ENCODE measurements at places on chromosomes 2 and 18.

DNA sequence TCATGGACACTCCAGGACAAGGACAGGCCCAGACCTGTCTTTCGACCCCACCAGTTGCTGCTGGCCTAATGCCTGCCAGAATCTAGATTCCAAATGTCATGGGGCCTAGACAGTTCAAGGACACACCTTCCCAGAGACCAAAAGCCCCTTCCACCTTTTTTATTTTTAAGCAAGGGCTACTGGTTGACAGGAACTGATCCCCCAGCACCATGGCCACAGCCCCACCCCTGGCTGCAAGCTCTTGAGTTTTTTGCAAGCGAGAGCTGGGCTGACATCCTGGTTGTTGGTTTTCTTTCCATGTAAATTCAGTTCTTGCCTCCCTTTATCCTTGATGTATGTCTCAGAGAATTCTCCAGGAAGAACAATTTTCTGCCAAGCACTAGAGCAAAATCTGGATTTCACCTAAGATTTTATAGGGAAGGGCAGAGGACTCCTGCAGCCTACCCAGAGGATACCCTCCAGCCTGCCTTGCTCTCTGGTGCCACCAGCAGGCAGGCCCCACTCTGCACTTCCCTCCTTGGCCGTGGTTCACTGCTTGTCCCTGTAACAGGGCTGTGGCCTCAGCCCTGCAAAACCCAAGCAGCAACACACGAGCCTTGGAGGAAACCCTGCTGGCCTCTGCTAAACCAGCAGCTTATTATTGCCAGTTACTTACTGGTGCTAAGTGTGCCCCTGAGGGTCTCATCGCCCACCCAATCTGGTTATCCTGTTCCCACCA lies 97.7 kb downstream of the TWIST2 start:
- peak; percentile 6 for DNase-seq

DNA sequence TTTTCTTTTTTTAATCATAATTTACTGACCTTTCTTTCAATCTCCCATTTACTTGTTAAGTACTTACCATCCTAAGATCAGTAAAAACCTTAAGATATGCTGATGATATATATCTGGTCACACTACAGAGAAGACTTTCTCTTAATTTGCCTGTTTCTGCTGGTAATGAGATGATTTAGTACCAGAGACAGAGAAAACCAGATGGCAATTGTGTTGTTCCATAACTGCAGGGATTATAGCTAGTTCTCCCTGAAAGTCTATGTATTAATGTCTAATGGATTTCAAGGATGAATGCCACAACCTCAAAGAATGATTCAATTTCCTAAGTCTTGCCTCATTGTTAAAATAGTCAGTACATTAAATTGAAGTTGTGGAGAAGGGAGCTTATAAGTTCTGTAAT lies 40.3 kb downstream of the SNTG2 start:
- no peak for DNase-seq

- DNase-seq: no peak
Observed at GRCh38 chr18:58674863-58675472, 3.7 kb downstream of the MALT1 start.

DNA sequence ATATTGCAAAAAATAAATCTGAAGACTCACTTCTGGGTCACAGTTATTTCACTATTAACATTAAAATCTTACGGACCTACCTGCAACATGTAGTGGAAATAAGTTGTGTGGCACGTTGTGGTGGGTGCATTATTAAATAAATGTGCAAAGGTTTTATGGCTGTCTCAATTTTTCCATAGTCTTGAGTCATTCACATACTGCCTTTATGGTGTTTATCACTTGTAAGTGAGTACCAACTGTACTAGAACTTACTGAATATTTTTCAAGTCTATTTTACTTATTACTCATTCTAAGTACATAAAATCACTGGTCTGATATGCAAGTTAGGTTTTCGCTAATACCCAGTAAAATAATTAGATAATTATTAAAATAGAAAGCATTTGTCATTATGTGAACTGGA lies 47.6 kb upstream of the SLC30A6 start:
- no peak for DNase-seq

GRCh38 chr18:58186258-58186948 lies 142.4 kb downstream of the NEDD4L start:
- no peak for DNase-seq

DNA sequence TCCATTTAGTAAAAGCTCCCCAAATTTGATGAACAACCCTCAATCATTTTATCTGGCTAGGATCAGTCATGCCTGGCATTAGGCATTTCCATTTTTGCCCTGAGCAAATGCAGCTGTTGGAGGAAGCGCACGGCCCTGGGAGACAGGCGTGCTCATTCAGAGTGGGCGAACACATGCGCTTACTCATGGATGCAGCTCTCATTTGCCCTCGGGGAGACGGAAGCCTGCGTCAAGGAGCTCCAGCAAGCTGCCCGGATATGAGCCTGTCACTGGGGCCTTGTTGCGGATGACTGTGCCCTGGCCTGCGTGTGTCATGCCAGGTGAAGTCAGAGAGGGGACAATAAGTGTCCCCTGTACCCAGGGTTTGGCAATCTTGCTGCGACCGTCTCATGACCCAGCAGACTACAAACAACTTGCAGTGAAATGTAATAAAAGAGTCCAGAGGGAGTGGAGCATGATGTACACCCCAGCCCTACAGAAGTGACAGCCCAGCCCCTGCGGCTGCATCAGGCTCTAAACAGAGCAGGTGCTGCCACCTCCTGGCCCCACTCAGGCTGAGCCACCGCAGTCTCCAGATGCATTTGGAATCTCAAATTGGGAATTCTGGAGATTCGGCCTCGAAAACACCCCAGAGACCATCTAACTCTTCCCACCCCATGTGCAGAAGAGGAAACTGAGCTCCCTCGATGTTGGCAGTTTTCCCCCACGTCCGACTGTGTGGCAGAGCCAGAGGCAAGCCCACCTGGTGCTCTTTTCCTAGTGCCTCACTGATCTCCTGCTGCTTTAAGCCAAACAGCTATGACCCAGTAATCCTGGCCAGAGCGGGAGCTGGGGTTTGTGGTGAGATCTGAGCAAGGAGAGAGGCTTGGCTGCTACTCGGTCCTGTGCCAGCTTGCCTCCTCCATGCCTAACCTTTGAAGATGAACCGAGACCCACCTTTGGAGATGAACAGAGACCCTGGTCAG lies 105.0 kb upstream of the ALK start:
- no peak for DNase-seq

DNA sequence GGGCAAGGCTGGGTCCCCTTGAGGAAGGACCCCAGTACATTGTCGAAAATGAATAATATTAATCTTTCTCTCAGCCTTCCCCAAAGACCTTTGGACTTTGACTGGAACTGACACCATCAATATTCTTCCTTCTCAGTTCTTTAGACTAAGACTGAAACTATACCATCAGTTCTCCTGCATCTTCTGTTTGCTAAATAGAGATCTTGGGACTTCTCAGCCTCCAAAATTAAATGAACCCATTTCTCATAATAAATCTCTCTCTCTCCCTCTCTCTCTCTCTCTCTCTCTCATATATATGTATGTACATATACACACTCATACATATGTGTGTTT lies 39.7 kb upstream of the VRK2 start:
- no peak for DNase-seq

DNA sequence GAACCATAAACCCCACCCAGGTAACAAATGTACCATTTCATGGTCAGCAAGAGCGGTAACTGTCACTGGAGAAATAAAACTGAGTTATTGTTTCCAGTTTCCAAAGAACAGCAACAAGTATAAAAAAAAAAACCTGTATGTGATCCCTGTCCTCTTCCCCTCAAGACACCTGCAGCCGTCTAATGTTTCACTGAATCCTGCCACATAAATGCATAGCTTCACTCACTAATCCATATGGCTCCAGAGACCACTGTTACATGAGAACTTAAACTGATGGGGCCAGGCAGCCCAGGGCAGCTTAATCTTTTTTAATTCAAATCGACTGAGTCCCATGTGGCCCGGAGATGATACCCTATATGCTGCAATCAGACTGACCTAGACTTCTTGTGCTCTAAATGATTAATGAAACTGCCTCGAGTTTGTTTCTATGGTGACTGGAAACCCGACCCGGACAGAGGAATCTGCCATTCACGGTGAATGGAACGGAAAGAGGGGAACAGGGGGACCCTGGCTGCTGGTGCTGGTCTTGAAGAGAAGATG lies 60.9 kb upstream of the SIX2 start:
- DNase-seq: no peak

GRCh38 chr2:77443076-77443475 lies 79.1 kb downstream of the LRRTM4 start:
- no peak for DNase-seq

GRCh38 chr2:128300151-128301020 lies 18.3 kb downstream of the HS6ST1 start:
- DNase-seq: no peak

DNA sequence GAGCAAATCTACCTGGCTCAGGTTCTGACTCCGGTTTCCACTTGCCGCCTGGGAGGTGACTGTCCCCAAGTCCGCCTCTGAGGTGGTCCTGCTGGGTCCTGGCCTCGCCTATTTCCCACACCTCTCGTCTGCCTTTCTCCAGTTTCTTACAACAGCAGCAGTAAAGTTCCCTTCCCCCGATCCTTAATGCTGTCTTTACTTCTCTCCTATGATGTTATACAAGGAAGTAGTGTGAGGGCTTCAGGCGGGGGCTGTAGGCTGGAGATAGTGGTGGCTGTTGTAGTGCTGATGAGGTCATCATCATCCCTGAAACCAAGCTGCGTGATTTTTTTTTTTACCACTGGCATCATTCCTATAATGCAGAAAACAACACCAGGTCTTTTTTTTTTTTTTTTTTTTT lies 18.9 kb downstream of the TGIF1 start:
- DNase-seq: no peak

DNA sequence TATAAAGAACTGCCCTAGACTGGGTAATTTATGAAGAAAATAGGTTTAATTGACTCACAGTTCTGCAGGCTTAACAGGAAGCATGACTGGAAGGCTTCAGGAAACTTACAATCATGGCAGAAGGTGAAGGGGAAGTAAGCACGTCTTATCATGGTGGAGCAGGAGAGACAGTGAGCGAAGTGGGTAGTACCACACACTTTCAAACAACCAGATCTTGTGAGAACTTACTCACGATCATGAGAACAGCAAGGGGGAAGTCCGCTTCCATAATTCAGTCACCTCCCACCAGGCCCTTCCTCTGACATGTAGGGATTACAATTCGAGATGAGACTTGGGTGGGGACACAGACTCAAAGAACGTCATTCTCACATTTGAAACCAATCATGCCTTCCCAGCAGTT lies 260.1 kb upstream of the FAM98A start:
- no peak for DNase-seq

DNA sequence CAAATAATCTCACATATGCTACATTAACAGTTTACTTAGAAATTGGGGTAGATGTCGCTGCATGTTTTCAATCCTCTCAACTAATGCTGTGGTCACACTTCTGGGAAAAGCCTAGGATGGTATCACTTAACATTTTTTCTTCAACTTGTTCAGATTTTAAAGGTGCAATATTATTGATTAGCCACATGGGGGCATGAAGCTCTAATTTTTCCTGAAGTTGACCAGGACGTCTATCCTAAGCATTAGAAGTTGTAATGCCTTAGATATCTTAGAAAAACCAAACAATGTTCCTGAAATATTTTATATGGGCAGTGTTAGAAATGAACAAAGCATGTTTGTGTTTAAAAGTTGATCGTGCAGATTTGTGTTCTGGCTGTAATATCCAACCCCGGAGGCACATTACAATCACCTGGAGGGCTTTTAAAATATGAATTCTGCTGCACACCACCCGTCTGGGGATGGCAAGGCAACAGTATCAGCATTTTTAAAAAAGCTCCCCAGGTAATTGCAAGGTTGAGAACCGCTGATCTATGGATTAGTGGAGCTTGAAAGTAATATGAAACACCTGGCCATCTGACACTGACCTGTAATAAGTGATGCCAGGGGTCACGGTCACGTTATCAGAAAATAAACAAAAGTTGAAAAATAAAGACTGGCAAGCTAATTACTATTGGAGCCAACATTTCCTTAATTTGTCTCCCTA lies 100.5 kb upstream of the LMAN1 start:
- peak; percentile 16 for DNase-seq

- no peak for DNase-seq
Observed at GRCh38 chr2:164617466-164617865, 3.8 kb downstream of the GRB14 start.

- DNase-seq: no peak
Observed at GRCh38 chr2:112671801-112672200, 26.1 kb downstream of the SLC20A1 start.

DNA sequence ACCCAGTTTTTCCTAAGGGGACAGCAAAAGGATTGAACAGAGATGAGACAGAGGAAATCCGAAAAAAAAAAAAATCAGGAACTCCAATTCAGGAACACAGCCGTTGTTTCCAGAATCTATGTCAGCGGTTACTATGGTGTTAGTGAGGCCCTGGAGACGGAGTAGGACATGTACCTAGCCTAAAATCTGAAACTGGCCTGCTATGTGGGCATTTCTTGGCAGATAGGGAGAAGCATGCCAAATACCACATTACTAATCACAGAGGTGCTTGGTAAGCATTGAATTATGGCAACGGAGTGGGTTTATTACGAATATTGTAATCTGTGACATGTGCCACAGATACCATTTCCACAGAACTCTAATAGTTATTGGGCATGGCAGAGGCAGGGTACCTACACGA lies 530.6 kb downstream of the CCDC85A start:
- DNase-seq: no peak

DNA sequence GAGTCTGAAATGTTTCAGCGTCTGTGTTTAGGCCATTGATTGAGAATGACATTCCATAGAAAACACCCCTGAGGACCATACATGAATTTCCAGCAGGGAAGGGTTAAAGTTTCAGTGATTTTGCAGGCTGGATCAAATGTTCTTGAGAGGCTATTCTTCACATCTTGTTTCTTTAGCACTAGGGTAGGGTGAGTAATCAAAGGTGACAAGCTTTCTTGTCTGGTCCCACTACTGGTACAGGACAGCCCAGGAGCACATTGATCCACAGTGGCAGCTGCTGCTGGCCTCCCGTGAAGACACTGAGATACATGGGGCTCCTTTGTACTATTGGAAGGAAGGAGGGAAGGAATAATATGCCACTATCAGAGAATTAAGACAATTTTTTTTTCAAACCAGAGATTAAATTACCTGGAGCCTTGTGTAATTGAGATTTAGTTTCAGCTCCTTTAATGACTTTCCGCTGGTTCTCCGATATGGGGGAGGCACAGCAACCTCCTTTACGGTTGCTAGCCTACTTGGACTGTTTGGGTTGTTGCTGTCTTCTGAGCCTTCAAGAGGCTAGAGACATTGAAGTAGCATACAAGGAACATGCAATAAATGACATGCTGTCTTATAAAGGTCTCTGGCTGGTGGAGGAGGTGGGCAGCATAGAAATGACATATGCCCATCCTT lies 368.9 kb downstream of the SOX11 start:
- DNase-seq: no peak
